ENCODE measurements at places on chromosomes 6 and 20.

GRCh38 chr6:84926189-84927155, 162.1 kb upstream of the TBX18 start:
- no peak for DNase-seq

DNA sequence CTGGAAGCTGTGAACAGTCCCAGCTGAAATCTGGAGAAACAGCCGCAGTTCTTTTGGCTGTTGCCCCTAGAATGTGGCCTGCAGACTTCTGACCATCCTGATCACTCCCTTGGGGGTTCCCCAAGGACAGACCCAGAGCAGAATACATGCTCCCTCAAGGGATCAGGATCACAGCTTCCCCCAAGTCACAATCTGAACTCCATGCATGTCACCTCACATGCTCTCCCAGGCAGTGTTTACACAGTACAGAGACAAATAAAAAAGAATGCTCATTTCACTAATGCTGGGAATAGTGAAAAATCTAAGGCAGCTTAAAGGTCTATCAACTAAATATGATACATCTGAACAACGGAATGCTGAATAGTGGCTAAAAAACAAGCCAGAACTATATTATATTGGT, 20.5 kb downstream of the SPAG4 start:
- no peak for DNase-seq

- DNase-seq, result no peak
Observed at GRCh38 chr20:32707691-32708581, 34.2 kb upstream of the C20orf203 start.

DNA sequence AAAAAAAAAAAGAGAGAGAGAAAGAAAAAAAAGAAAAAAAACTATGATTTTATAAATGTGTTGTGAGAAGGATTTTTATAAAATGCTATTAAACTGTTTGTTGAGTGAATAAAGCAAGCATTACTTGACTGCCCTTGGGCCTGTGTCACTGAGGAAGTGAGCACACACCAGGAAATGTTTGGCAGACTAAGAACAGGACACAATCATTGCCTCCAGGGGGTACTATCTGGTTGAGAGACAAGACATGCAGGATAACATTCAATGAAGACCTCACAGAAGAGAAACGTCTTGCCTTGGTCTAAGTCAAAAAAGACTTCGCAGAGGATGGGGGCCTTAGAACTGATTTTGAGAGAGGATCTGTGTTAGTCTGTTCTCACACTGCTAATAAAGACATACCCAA, 40.6 kb downstream of the MTFR2 start:
- DNase-seq, result no peak

- no peak for DNase-seq
Observed at GRCh38 chr6:25735261-25735660, 19.3 kb upstream of the SLC17A4 start.

DNA sequence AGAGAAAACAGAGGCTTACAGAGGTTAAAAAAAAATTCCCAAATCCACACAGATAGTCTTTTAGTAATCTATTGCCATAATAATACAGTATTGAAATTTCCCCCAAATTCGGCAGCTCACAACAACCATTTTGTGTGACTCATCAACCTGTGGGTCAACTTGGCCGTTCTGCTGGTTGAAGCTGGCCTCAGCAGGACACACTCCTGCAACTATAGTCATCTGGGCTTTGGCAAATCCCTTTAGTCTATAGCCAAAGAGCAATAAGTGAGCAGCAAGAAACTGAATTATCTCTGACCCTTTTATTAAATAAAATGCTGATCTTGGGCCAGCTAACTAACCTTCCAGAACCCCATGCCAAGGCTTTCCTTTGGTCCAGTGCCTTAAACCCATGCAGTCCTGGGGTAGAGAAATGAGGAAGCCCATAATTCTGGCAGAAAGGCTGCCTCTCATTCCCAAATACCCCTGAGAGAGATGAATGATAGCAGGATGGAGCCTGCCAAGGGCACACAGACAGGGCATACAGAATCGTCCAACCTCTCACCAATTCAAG, 17.2 kb upstream of the SNAP25 start:
- DNase-seq, result no peak

GRCh38 chr6:113610377-113610988, 246.7 kb upstream of the MARCKS start:
- DNase-seq, result no peak

- DNase-seq, result no peak
Observed at GRCh38 chr6:46062312-46062711, 46.7 kb upstream of the CLIC5 start.

DNA sequence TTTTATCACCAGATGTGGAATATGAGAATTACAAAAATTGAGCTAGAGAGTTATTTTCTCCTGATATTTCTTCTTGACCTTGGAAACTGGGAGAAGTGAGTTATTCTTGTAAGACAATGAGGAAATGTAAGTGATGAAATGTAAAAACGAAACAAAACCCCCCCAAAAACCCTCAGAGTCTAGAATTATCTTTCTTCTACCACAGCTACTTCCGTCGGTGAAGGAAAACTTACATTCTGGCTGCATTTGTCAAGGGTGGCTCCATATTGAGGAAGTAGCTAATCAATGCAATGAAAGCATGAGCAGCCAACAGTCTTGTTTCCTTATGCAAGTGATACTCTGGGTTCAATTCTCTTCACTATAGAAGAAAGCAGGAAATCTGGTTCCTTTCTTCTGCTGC, 661.7 kb upstream of the CITED2 start:
- no peak for DNase-seq

GRCh38 chr6:106117579-106117978, 31.4 kb downstream of the PRDM1 start:
- no peak for DNase-seq

- DNase-seq, result no peak
Observed at GRCh38 chr6:148952147-148953035, 205.6 kb downstream of the UST start.

DNA sequence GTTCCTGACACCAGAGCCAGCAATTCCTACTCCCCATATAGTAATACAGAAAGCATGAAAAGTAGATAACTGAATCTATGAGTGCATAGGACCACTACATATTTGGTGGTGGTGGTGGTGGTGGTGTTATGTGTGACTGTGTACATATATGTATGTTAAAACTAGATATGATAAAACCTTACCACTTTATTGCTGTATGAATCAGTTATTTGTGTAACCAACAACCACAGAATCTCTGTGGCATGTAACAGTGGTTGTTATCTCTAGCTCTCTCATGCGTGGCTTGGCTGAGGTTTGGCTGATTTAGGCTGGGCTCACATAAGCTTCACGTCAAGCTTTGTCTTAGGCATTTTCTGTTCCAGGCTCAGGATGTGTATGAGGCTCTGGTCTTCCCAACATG, 55.7 kb downstream of the PLCB1 start:
- no peak for DNase-seq

GRCh38 chr6:160634706-160635105, 29.4 kb downstream of the LPA start:
- DNase-seq, result no peak

GRCh38 chr6:161439093-161439492, 165.2 kb upstream of the AGPAT4 start:
- no peak for DNase-seq

GRCh38 chr20:18650224-18650623, 62.4 kb downstream of the DTD1 start:
- no peak for DNase-seq

- no peak for DNase-seq
Observed at GRCh38 chr20:5092765-5093339, 26.9 kb downstream of the PCNA start.

DNA sequence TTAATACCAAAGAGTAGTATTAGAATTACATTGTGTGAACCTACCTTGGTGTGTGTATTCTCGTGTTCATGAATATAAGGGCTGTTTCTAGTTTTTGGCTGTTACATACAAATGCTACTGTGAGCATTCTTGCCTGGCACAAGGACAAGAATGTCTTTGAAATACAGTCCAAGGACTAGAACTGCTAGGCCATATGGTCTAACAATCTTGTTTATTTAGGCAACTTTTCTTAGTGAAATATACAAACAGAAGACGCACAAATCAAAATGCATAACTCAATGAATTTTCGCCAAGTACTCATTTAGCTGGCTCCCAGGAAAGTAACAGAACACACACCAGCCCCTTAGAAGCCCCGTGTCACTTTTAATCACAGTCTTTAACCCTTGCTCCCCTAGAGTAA, 28.5 kb downstream of the KDM1B start:
- no peak for DNase-seq

DNA sequence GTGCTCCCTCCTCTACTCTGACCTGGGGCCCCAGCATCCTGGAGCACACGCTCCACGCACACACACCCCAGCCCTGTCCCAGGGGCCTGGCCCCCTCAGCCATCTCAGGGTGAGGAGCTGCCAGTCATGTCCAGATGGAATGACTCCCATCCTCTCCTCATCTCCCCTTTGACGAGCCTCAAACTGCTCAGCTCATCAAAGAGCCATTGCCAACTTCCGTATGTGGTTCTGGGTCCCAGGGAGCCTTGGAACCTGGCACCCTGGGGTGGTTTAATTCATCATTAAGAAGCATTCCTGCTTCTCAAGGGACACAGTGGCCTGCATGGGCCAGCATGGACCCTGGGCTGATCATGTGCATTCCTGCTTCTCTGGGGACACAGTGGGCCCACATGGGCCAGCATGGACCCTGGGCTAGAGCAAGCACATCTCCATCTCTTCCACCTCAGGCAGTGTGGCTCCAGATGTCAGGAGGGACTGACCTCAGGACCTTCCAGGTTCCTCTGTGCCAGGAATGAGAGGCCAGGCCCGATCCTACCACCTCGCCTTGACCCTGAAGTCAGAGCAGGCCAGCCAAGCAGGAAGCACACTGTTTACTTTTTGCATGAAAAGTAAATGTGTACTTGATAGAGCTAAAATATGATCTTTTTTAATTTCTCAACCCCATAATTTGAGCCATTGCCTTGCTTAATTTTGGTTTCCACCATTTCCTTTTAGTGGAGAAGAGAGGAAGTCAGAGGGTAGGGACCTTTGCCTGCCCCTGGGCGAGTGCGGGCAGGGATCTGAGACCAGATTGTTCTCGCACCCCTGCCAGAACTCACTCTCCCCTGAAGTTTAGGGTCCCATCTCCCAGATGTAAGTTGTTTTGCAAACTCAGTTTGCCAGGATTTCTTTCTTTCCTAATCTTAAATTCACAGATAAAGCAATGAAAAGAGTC, 26.1 kb downstream of the SPATA2 start:
- DNase-seq, result no peak

DNA sequence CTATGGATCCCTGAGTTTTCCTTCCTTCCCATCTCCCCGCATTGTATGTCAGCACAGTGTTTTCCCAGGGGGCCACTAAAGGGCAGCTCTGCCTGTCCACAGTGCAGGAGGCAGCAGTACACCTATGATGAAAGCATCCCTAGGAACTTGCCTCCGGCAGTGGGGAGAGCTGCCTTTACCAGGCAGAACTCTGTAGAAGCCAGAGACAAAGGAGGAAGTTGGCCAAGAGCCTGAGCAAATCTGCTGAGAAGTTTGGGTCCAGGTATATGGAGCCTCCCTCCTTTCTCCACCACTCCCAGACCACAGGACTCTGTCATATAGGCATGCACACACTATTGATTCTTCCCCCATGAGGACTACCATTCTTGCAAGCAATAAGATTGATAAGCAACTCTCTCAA, 282.7 kb downstream of the TBC1D7 start:
- DNase-seq, result no peak
